ENCODE measurements at places on chromosomes 2 and 18.

GRCh38 chr2:190891372-190891771 lies 10.8 kb downstream of the GLS start:
- no peak for DNase-seq

GRCh38 chr2:62038975-62039771 lies 133.7 kb downstream of the COMMD1 start:
- DNase-seq = no peak

GRCh38 chr2:70723286-70723885 lies 44.6 kb downstream of the ADD2 start:
- no peak for DNase-seq

DNA sequence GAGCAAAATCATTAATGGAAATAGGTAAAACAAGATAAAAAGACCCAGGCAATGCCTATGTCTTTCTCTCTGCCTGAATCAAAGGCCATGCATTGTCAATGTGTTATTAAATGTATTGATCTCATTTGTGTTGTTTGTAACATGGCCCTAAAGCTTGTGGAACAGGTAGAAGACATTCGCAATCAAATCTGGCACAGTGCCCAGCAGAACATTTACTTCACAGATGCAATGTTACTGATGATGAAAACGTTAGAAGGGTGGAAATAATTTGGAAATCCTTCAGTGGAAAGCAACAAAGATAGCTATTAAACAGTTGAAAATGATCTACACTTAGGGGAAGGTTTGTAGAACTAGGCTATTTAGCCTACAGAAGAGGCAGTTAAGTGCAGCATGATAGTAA lies 368.2 kb downstream of the EPHA4 start:
- DNase-seq = no peak

GRCh38 chr2:46970334-46971288 lies 55.0 kb upstream of the MCFD2 start:
- no peak for DNase-seq

DNA sequence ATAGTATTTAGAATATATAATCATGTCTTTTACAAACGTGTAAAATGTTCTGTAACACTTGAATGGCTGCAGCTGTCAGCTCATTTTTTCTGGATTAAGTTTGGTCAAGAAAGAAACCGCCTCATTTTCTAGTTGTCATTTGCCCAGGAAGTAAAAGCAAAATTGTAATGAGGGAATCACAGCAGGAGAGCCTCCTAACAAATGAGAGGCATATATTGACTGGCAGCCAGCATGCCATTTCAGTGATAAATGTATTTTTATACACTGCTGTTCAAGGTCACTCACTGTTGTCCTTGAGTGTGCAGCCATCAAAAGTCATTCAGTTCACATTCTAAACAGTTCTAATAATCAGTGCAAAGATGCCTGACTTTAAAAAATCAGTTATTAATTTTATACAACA lies 144.3 kb upstream of the BOD1L2 start:
- no peak for DNase-seq

GRCh38 chr2:181157326-181157725 lies 176.9 kb downstream of the UBE2E3 start:
- DNase-seq = no peak

Data from islet precursor cell (in vitro differentiated cells).